ENCODE measurements at places on chromosomes 16 and 17.

DNA sequence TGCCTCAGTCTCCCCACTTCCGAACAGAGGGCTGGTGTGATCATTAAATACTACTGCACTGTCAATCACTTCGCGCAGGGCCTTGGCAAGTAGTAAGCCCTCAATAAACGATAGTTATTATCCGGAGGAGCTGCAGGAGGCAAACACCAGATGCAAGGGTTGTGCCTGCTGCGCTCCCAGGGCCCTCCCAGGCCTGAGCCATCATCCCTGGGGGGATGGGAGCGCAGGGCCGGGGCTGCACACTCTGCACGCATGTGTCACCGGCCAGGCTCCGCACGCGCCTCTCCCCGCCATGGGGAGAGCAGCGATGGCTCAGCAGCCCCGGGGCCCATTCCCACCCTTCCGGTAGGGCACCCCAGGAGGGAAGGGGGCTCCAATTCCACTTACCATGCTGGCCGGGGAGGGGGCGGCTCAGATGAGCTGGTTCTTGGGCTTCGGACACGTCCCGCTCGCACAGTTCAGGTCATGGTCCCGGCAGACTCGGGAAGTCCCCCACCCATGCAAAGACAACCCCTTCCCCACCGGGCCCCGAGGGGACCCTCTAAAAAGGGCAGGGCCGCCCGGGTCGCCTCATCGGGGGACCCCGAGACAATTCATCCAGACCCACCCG, 681 bp downstream of the XPO6 start:
- DNase-seq, result peak; percentile 81

DNA sequence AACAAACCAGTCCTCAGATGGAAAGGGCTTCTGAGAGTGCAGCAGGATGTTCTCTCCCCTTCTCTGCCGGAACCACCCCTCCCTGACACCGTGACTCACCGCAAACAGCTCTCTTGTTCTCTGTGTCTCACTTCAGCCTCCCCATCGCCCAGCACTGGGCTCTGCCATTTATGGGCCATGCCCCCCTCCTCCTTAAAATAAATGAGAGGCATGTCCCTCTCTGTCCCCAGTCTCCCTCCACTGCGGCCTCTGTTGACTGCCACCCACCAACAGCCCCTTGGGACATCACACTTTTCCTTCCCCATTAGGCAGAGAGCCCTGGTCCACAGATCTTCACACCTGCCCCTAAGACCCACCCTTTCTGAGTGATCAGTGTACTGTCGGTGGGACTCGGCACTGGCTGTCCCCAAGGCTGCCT, 6.3 kb downstream of the CCDC102A start:
- peak; percentile 68 for DNase-seq

GRCh38 chr17:46061435-46061834, 62.4 kb downstream of the STH start:
- DNase-seq, result no peak

DNA sequence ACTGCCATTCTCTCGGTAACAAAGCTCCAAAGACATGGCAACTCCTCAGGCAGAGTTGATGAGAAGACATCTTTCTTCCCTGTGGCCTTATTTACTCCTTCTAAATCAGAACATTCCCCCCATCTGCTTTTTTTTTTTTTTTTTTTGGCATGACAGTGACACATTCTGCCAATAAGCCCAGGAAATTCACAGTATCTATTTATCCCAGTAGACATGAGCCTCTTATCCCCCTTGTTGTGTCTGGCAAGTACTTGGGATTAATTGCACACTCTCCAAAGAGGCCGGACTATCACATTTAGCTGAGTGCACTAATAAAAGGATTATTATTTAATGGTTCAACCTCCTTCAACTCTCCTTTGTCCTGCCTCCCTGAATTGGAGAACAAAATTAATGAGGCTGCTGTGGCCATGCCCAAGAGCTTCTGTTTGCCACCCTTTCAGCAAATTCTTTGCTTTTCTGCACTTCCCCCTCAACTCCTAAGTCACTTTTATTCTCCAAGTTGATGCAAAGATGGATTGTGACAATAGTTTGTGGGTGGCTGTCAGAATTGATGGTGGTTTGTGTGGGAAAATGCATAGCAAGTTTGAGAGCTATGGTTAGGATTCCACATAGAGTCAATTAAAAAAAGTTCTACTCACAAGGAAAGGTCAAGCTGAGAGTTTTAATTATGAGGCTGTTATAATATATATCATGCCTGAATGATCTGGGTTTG, 47.2 kb downstream of the GPR139 start:
- DNase-seq, result no peak

DNA sequence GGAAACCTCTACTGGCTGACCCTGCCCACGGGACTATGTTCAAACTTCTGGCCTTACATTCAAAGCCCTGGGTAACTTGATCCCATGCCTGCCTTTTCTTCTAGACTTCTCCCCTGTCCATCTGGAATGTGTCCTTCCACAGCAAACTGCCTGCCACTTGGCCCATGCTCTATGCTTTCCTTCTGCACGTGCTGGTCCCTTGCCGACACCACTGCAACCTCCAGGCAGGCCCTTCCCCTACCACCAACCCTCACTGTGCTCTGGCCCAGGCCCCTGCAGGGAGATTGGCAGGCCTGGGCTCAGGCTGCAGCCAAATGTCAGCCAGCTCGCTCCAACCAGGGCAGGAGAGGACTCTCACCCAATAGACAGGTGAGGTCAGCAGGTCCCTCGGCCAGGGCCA, 11.0 kb downstream of the HSD11B2 start:
- DNase-seq, result no peak

DNA sequence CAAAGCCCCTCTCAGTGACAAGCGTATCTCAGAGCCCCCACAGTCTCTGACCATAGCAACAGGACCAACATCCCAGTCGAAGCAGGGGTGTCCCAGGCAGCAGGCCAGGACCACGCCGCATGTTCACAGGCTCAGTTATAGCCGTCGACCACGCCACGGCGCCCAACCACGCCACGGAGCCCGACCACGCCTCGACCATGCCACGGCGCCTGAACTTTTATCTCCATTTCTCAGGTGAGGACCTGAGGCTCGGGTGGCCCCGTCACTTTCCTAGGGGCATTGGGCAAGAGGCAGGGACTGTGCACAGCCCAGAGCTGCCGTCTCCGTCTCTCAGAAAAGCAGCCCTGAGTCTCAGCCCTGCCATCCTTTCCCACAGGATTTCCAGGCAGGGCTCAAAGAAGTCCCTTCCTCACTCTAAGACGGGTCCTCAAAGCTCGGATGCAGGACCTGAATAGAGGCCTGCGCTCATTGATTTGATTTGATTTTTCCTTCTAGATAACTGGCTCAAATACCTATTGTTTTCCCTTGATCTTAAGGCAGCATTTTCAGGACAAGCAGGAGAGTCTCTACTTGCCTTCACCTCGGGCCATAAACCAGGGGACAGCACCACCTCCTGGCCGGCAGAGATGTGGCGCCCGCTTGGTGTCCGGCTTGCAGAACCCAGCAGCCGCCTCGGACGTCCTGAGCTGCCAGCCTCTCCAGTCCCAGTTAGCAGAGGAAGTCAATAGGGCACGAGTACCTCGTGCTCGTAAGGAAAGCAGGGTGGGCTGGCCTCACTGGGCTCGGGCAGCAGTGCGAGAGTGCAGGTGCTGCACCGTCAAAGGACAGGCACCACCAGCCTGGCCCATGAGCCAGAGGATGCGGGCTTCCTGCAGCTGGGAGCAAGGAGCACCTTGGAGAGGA, 38.8 kb downstream of the C16orf95 start:
- DNase-seq, result peak; percentile 33

DNA sequence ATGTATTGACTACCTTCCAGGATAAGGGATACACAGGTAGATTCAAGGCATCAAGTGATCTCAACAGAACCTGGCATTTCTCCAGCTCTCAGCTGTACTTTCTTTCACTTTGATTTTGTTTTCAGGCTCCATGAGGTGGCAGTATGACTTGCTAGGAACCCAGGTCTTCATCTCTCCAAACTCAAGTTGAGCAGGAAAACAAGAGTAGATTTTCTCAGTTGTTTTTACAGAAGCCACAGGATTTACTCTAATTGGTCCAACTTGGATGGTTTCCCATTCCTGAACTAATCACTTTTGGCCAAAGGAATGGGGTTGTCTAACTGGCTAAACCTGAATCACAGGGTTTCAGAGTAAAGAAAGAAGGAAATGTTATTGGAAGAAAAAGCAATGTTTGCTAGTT, 146.6 kb downstream of the TRIM37 start:
- no peak for DNase-seq

DNA sequence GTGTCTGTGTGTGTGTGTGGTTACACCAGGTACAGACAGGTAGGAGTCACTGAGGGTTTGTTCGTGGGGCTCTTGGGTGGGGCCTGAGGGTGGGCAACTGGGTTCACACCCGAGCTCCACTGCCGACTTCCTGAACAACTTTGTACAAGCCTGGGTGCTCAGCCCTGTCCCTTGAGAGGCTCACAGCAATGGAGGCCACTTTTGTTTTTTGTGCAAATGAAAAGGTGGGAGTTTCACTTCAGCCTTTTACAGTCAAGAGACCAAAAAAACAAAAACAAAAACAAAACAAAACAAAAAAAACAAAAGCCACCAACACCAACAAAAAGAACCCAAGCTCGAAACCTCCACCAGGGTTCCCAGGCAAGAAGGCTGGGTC, 2.4 kb downstream of the RHBDF2 start:
- no peak for DNase-seq

DNA sequence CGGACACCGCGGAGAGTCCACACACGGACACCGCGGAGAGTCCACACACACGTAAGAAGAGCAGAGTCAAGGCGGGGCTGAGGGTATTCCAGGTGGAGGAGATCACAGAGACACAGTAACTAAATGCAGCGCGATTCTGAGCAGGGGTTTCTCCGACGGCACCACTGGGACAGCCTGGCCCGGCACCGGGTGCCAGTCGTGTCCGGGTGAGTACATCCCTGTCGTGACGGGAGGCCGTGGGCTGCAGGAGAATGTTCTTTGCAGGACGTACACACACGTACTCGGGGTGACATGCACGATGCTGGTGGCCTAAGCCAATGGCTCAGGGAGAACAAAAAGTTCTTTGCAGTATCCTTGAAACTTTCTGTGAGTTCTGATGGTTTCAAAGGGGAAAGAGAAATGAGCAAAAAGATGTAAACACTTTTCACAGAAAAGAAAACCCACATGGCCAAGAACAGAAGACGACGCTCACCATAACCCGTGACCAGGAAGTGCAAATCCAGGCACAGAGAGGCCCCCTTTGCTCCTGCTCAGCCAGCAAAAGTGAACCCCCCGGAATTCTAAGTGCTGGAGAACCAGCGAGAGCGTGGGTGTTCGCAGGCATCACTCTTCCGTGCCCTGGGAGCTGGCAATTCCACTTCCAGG, 53.7 kb upstream of the METRNL start:
- no peak for DNase-seq

DNA sequence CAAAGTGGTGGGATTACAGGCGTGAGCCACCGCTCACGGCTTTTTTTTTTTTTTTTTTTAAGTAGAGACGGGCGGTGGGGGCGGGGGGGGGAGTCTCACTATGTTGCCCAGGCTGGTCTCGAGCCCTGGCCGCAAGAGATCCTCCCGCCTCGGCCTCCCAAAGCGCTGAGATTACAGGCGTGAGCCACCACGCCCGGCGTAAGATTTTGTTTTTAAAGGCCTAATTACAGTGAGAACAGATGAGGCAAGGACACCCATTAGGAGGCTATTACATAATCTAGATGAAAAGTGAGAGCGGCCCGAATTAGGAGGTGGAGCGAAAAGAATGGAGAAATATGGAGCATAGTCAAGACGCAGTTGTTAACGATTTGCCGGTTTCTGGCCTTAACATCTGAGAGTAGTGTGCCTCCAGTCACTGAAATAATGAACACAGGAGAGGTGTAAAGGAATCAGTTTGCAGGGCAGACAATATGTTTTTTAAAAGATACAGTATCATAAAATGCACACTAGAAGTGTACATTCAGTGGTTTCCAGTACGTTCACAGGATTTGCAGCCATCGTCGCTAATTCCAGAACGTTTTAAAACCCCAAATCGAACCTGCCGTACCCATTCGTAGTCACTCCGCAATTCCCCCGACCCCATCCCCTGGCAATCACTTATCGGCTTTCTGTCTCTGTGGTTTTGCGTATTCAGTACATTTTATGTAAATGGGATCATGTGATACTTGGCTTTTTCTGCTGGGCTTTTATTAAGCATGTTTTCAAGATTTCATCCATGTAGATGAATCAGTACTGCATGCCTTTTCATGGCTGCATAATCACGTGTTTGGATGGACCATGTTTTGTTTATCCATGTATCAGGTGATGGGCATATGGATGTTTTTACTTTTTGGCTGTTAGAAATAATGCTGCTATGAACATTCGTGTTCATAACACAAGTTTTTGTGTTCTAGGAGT, 1.4 kb upstream of the SLX4 start:
- no peak for DNase-seq

- DNase-seq, result no peak
Measured at GRCh38 chr16:51557670-51558069, 406.6 kb upstream of the SALL1 start.

DNA sequence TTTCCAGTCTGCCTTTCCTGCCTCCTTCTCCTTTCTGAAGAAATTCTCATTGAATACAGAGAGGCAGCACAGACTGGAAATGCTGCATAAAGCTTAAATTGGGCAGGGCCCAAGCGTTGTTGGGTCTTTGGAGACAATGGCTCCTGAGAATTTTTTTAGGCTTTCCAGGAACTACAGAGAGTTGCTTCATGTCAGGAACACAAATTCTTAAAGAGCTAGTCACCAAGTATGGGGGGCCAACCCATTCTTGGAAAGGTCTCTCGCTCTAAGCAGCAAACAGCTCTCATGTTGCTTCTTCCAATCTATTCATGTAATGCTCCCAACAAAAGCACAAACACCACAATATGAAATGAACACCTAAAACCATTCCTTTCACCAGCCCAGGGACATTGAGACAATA, 6.9 kb downstream of the HNF1B start:
- no peak for DNase-seq

DNA sequence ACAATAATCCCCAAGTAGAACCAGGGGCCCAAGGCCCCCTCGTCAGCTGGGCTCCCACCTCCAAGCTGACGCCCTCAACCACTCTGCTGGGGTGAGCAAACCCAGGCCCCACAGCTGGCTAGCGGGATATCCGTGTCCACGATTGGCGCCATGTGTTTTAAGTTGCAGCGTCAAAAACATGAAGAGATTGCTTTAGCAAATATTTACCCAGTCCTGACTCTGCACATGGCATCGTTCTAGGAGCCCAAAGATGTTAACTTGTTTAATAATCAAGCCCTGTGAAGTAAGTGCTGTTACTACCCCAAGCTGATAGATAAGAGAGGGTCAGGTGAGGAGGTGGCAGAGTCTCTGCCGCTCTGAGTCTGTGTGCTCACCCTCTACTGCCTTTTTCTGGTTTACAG, 344 bp upstream of the SEPTIN12 start:
- DNase-seq, result no peak

DNA sequence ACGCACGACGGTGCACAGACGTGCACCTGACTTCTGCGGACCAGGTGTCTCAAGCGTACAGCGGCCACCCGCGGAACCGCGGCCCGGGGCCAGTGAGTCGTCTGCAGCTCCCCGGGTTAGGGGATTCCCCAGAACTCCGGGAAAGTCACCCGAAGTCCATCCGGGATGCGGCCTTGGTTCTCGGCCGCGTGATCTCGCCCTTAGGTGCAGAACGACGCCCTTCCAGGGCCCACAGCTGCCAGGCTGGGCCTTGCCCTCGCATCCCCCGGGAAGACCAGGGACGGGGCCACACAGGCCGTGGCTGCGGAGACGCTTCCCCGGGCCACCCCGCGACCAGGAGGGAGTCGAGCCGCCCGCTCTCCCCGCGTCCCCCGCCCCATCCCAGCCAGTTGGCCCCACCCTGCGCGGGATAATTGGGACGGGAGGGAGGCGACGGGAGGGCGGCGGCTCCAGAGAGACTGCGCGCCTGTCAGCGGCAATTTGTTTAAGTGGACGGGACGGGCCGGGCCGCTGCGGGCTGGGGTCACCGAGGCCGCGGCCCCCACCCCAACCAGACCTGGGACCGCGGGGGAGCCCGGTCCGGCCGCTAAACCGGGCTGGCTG, 3.6 kb upstream of the TBX2 start:
- no peak for DNase-seq

GRCh38 chr16:27784351-27785306, 234.7 kb downstream of the KATNIP start:
- DNase-seq, result no peak

Data from stimulated activated CD4-positive, alpha-beta T cell treated with anti-CD3 and anti-CD28 coated beads, Interleukin-2, amount 100 ng/mL, for 24 hours (primary cell).